ENCODE measurements at places on chromosomes 6 and 20.
A peak's percentile ranks its signal among the peaks of the same experiment; 100 is the strongest.

DNA sequence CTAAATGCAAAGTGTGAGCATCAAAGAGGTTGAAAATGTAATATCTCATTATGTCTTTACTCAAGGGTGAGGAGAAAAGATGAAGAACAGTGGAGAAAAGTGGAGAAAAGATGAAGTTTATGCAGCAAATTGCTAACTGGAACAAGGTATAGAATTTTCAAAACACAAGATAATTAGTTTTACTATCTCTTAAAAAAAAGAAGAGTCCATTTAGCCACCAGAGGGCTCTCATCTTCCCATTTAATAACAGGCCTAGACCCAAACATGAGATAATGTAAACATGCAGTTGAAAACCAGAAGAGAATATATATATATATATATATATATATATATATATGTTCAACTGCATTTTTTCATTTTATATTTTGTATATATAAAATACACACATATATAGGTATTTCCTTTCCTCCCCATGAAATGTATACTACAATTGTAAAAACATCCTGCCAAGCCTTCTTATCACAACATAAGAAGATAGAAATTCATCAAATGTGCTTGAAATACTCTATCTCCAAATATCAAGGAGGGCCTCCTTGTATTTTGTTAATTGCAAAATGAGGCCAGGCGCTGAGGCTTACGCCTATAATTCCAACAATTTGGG, 78.4 kb downstream of the ADTRP start:
- DNase-seq: no peak

- DNase-seq: no peak
Observed at GRCh38 chr6:156862711-156863110, 85.5 kb downstream of the ARID1B start.

GRCh38 chr20:15235471-15236198, 898.2 kb upstream of the FLRT3 start:
- no peak for DNase-seq

DNA sequence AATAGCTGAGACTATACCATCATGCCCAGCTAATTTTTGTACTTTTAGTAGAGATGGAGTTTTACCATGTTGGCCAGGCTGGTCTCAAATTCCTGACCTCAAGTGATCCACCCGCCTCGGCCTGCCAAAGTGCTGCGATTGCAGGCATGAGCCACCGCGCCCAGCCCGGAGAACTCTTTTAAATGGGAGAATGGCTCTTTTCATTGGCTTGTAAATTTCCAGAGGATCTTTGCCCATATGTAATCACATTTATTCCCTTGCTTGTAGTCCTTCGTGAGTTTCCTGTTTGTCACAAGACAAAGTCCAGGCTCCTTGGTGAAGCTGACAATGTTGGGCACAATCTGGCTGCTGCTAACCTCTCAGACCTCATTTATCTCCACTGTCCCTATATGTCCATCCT, 135.1 kb downstream of the CEP57L1 start:
- no peak for DNase-seq

- DNase-seq: no peak
Observed at GRCh38 chr20:46357030-46357514, 48.8 kb upstream of the CDH22 start.

DNA sequence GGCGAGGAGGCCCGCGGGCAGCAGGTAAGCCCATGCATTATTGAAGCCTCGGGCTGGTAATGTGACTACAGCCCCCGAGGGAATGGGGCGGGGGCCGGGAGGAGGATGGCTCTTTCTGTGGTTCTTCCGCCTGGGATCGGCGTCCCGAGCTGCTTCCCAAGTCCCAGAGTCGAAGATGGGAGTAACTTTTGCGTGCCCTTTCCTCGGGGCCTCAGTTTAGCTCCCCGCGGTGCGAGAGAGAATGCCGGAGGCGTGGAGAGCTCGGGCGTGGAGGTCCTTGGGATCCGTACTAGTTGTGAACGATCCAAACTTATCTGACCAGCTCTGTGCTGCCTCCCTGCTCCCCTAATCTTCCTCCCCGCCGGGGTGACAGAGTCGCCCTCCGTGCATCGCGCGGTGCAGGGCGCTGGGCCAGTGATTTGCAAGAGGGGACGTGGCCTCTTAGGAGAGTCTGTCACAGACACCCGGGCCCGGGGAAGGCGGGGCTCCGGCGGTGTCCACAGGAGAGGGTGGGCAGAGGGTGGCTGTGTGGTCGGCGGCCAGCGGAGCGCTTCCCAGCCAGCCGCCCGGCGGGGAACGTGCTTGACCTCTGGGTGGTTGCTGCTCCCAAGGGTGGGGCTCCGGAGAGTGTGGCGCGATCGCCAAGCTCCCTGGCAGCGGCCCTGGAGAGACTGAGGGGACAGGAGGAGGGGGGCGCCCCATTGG, 815 bp downstream of the UTRN start:
- DNase-seq: no peak

GRCh38 chr6:116290799-116291198, 11.1 kb upstream of the TSPYL1 start:
- no peak for DNase-seq

DNA sequence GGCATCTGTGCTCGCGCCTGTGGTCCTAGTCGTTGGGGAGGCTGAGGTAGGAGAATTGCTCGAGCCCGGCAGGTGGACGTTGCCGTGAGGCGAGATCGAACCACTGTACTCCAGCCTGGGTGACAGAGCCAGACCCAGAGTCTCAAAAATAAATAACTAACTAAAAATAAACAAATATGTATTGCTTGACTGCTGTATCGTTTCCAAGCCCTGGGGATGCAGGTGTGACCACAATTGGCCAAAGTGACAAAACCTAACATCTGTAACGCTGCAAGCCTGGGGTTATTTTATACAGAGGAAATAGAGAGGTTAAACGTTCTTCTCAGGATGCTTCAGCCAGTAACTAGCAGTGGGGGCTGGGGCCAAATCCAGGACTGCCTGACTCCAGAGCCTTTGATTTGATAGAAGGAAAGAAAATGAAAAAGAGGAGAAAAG, 1.9 kb upstream of the SRSF3 start:
- DNase-seq: no peak

GRCh38 chr6:126643352-126643751, 303.4 kb downstream of the CENPW start:
- DNase-seq: no peak

- no peak for DNase-seq
Observed at GRCh38 chr6:156163311-156163710, 613.9 kb upstream of the ARID1B start.

GRCh38 chr6:6657085-6657819, 68.7 kb downstream of the LY86 start:
- DNase-seq: no peak

DNA sequence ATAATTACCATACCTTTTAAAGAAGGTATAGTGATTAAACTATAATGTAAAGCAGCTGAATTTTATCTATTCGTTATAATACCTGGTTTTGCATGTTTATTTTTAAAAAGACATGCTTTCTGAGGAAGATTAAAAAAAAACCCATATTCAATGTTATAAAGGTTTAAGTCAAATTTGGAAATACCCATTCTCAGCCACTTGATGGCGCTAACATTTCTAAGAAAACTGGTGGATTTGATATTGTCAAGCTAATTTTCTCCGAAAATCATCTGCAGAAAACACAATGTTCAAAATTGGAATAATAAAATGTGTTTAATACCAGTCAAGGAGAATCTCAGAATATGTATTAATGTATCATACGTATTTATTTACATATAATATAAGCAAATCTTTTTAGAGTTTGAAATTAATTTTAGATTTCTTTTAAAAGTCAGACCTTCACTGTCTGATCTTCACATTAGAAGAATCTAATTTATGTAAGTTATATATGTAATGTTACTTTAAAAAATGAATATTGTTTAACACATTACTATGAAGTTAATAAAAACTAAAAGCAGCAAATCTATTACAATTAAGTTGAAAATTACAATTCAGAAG, 35.0 kb downstream of the SHPRH start:
- no peak for DNase-seq

DNA sequence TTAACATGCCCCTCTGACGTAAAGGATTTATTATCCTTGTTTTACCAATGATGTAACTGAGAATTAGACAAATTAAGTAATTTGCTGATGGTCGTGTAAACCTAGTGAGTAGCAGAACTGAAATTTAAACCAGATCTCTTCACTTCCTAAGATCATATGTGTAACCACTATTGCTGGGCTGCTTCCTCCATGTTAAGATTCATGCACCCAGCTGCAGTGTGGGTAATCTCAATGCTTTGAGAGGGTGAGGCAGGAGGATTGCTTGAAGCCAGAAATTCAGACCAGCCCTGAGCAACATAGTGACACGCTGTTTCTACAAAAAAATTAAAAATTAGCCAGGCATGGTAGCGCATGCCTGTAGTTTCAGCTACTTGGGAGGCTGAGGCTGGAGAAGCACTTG, 97.9 kb downstream of the L3MBTL3 start:
- no peak for DNase-seq

- no peak for DNase-seq
Observed at GRCh38 chr6:43383021-43383667, 13.7 kb upstream of the ZNF318 start.

- no peak for DNase-seq
Observed at GRCh38 chr6:149830731-149831307, 33.3 kb downstream of the LRP11 start.

DNA sequence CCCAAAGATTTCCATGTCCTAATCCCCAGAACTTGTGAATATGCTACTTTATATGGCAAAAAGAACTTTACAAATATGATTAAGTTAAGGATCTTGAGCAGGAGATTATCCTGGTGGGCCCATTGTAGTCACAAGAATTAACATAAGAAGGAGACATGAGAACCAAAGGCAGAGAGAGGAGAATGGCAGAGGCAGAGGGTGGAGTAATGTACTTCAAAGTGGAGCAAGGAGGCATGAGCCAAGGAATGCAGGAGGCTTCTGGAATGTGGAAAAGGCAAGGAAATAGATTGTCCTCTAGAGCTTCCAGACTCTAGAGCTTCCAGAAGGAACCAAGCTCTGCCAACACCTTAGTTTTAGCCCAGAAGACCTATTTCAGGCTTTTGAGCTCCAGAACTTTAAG, 147.4 kb downstream of the MOXD1 start:
- no peak for DNase-seq

- no peak for DNase-seq
Observed at GRCh38 chr6:17621003-17621402, 20.9 kb downstream of the FAM8A1 start.

DNA sequence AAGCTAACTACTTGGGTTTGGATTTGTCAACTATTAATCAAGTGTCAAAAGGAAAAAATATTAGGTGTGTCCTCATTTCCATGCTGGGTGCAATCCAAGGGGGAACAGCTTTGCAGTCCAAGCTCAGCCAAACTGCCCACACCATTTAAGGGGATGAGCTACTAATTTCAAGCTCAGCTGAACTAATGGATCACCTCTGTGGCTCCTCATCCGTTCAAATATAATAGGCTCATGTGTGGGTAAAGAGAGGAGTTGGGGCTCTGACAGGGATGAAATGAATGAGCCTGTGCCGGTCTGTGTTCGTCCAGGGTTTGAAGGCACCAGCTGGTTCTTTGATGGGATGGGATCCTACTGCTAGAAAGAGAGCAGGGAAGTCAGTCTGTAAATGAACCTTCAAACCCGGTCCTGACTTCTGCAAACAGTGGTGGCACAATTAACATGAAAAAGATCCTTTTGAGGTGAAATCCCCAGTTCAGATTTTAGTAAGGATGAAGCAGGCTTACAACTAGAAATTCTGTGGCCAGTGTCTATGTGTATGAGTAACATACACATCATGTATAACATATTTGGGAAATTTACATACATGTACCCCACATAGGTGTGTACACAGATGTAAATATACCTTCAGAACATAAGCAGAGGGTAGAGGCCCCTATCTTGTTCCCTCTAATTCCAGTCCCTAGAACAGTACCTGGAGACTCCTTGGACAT, 41.9 kb downstream of the TTI1 start:
- no peak for DNase-seq

- no peak for DNase-seq
Observed at GRCh38 chr6:137167702-137168377, 5.6 kb downstream of the IL22RA2 start.

GRCh38 chr6:105769197-105769596, 316.9 kb upstream of the PRDM1 start:
- no peak for DNase-seq

- peak; percentile 68 for DNase-seq
Observed at GRCh38 chr6:131063028-131063763, at the start of gene EPB41L2. TSS of gene EPB41L2 (minus strand) at chr6:131063245. CDS start at chr6:130956485, 106,760 bp downstream.

- no peak for DNase-seq
Observed at GRCh38 chr6:123402052-123402451, 234.7 kb downstream of the TRDN start.

GRCh38 chr6:117481926-117482239, 591 bp upstream of the DCBLD1 start:
- no peak for DNase-seq

DNA sequence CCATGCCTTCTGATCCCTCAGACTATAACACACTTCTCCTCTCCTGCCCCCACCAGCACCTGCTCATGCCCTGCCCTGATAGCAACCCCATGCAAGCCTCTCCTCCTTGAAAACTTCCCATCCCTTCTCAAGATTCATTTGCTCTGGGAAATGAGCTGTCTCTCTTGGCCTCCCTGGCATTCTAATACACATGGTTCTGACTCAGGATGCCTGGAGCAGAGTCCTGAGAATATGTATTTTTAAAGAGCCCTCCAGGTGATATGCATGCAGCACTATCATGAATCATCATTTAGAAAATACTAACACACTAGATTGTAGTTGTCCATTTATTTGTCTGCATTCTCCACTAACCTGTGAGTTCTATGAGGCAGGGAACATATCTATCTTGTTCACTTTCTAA, 26.6 kb downstream of the HDGFL1 start:
- DNase-seq: no peak

DNA sequence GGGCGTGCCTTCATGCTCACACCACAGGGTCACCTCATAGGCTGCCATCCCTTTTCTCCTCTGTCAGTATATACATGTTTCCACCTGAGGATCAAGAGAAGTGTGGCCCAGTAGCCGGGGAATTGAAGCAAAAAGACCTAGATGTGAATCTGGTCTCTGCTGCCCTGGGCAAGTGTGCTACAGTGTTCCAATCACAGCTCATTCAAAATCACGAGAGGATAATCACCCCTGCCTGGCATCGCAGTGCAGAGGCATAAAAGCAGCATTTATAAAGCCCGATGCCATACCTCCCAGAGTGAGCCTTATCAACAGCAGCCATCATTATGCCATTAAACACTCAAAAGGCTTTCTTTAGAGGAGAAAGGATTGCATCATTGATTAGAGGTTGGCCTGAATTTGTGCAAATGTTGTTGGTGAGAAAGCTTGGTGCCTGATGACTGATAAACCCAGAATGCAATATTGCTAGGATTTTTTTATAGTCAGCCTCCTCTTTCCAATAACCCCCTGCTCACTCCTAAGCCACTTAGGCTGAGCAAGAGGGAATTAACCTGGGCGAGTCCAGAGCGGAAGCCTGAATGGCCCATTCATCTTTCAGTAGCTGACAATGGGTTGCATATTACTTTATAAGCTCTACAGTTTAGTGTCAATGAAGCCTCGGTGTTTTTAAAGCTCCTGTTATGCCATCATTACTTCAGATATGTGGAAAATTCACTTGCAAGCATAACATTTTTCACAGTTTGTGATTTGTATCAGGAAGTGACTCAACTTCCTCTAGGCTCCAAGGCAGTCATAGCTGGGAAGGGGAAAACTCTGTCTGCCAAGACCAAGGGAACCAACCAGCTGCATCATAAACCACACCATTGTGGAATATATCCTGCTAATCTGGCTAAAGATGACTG, 92.5 kb upstream of the NXT1 start:
- no peak for DNase-seq
